Fibroblast of mammary gland (primary cell): ENCODE measurements at places on chromosomes 5 and 9.

GRCh38 chr5:143316844-143317631, 86.4 kb downstream of the NR3C1 start:
- DNase-seq = no peak

- peak; percentile 63 for DNase-seq
Observed at GRCh38 chr5:18281947-18282581, 647.8 kb downstream of the TAF11L14 start.

GRCh38 chr5:178232124-178232919, at the start of gene PHYKPL:
Gene PHYKPL (minus strand): TSS chr5:178232802. CDS start chr5:178232550, 252 bp downstream.
- DNase-seq = peak; percentile 63

DNA sequence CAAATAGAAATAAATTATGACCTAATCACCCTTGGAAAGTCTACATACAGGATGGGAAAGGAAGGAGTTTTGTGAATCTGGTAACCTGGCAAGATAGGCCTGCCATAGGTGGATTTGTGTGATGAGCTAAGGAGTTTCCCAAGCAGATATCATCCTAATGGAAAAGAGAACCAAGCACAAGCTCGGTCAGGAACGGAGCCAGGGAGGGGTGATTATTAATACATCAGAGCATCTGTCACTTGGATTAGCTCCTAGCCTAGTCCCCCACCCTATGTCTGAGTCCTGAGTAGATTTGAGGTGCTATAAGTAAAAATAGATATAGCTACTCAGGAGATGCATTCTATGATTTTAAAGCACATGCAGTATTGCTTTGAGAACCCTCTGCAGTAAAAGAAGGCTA, 57.3 kb upstream of the SMARCA2 start:
- DNase-seq = no peak

GRCh38 chr9:93580654-93581380, 4.4 kb downstream of the PHF2 start:
- no peak for DNase-seq

- DNase-seq = peak; percentile 74
Observed at GRCh38 chr5:150562832-150563231, 54.9 kb downstream of the NDST1 start.

GRCh38 chr5:126544087-126544740, 50.8 kb downstream of the ALDH7A1 start:
- peak; percentile 44 for DNase-seq

DNA sequence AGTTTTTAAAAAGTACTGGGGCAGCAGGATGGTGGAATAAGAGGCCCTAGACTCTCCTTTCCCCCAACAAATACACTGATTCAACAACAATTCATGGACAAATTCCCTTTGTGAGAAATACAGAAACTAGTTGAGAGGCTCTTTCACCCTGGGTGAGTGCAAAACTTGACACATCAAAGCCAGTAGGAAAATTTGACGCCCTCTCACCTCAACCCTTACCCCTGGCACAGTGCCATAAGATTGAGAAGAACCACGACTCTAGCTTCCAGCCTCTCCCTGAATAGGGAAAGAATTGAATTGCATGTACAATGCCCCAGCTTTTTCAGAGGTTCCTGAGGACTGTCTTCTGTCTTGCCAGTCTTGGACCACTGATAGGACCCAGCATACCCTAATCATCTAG, 12.3 kb downstream of the KIF4B start:
- DNase-seq = no peak

GRCh38 chr9:114315723-114316363, 7.1 kb upstream of the ORM1 start:
- no peak for DNase-seq

GRCh38 chr5:14161825-14162556, 18.8 kb downstream of the TRIO start:
- DNase-seq = no peak

- peak; percentile 67 for DNase-seq
Observed at GRCh38 chr9:83220730-83221129, 157.8 kb upstream of the RASEF start.

DNA sequence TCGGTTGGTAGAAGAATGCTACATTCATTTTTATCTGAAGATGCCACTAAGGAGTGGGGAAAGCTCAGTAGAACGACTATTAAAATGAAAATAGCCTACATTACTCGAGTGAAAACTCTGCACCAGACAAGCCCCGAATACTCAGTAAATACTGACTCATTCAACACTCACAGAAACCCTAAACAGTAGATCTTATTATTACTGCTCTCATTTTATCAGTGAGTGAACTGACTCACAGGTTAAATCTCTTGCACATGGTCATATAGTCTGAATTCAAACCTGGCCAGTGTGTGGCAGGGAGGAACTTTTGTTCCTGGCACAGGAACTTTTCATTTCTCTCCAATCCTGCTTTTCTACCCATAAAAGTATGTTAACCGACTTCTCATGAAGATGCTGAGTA, 9.6 kb upstream of the PAPPA start:
- peak; percentile 80 for DNase-seq

GRCh38 chr9:124455820-124456219, 5.6 kb downstream of the ADGRD2 start:
- DNase-seq = no peak

- DNase-seq = peak; percentile 53
Observed at GRCh38 chr9:29625292-29625731, 2052.0 kb upstream of the C9orf72 start.

GRCh38 chr5:168216989-168217388, 74.5 kb upstream of the WWC1 start:
- no peak for DNase-seq

DNA sequence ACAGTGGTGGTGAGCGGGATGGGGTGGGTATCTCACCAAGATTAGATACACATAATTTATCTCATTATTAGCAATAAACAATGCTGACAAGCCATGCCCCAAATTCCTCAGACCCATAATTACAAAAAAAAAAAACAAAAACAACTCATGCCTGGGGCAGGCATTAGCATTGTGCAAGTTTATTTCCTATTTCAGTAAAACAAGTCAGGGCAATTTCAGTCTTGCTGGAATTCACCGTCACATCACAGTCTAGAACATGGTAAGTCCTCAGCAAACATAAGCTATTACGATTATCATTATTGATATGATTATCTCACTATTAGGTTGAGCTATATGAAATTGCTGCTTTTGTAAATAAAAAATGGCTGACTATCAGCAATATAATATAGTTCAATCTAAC, 57.5 kb upstream of the GNAQ start:
- DNase-seq = no peak

DNA sequence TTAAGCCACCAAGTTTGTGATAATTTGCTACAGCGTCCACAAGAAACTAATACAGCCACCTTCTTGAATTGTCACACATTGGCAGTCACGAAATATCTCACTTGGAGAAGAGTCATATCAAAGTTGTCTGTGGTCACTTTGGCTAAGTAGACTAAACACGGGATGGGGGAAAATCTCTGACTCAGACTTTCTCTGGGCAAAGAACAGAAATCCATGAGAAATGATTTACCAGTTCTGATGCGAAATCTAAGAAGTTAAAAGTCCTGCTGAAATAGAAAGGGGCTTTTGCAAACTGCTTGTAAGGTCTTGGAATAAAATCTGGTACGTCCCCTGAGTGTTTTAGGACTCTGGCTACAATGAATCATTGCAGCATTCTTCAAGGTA, 158.4 kb downstream of the COL23A1 start:
- DNase-seq = no peak

DNA sequence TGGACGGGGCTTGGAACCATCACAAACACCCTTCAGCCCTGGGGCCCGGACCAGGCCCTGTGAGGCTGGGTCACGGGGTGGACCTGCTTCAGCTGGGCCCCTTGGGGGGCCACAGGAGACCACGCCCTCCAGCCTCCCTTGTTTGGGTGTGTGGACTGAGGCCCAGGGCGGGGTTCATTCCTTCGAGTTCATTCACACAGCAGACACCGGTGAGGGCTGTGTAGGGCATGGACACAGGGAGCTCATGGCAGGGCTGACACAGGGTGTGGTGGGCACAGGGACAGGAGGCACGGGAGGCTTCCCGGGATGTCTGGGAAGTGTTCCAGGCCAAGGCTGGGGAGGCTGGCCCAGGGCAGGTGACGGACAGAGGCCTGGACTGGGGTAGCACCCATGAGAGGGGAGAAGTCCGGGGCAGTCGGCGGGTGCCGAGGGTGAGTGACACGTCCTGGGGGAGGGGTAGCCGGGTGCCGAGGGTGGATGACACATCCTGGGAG, 8.9 kb downstream of the DNLZ start:
- DNase-seq = no peak

GRCh38 chr9:15113288-15113687, 193.7 kb downstream of the TTC39B start:
- no peak for DNase-seq

DNA sequence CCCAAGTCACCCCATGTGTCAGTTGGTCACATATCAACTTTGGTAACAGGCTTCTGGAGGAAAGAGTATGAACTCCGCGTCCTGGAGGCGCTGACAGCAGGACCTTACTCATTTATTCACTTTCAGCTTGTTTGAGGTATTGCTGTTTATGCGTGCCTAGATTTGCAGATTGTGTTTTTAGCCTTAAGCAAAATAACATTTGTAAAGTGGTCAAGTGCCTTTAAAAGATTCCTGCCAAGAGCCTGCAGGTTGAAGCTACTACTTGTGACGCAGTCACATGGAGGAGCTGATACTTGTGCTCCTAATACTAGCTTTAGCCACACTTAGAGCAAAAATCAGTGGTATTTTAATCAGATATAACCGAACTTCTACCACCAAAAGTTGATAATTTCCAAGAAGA, 351.3 kb downstream of the ADGRV1 start:
- no peak for DNase-seq

- no peak for DNase-seq
Observed at GRCh38 chr5:443239-444151, 519 bp downstream of the EXOC3 start.

DNA sequence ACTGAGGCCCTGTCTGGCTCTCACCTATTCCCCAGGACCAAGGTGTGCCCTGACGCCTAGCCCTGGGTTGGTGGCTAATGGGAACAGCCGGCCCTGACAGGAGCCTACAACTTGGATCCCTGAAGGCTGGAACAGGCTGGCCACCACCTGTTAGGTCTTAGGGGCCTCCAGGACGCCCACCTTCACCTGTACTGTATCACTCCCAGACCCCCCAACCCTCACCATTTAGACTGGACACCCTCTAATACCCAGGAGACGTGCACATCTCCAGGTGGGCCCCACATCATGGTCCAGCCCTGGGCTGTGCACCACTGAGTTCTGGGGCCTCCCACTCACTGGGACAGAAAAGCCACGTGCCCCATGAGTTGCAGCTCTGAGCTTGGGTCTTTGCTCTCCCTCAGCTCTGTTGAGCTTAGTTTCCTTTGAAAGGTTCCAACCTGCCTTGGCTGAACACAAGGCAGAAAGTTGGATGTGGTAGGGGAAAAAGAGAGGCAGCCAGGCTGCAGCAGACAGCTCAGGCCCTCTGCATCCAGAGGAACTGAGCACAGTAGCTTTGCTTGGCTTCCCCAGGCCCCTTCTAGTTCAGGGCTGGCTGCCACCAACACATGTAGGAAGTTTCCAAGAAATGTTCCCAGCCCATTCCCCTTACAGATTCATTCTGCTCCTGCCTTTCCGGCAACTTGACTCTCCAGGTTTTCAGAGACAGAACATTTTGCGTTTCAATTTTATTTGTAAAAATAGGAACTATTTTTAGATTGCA, 116.8 kb upstream of the TBC1D2 start:
- DNase-seq = no peak
